NCI-H1092 treated with DMSO at 0.1 percent for 48 hours (cell line): ENCODE measurements at places on chromosomes 3 and 15.

- DNase-seq = no peak
Measured at GRCh38 chr15:62296756-62297507, 131.8 kb upstream of the C2CD4B start.

GRCh38 chr3:50620820-50621219 lies 3.9 kb downstream of the MAPKAPK3 start:
- no peak for DNase-seq

GRCh38 chr3:52645549-52645948 lies 40.2 kb downstream of the PBRM1 start:
- DNase-seq = no peak

DNA sequence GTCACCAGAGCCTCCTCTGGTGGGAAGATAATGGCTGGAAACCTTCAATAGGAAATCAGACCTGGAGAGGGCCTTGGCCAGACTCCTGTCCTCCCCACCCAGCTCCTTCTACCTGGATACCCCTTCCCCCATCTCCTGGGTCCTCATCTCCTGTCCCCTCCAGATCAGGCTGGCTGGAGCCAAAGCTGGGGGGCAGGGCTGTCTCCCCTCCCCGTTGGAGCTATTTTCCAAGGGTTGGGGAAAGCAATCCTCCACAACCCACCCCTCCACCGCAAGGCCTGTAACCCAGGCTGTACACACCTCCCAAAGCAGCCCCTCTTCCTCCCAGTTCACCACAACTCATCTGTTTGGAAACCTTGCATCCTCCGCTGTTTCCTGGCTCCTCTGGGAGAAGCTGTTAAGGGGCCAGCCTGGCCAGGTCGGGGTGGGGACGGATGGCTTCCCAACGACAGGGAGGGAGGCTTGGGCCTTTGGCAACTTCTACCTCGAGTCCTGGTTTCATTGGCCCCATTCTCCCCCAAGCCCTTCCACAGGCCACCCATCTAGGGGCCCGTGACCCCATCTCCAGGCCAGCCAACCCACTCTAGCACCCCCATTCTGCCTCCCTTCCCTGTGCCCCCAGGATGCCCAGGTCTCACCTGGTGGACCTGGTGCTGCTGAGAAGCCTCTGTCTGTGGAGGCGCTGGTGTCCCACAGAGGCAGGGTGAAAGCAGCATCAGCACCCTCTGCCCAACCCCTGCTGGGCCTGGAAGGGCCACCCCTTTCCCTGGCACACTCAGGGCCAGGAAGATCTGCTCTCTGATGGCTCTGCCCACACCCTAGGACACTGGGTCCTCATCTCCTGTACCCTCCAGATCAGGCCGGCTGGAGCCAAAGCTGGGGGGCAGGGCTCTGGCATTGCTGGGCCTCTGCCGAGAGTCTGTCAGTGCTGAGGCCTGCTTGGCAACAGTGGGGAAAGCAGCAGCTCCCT lies 22.1 kb upstream of the GOLGA6C start:
- no peak for DNase-seq

DNA sequence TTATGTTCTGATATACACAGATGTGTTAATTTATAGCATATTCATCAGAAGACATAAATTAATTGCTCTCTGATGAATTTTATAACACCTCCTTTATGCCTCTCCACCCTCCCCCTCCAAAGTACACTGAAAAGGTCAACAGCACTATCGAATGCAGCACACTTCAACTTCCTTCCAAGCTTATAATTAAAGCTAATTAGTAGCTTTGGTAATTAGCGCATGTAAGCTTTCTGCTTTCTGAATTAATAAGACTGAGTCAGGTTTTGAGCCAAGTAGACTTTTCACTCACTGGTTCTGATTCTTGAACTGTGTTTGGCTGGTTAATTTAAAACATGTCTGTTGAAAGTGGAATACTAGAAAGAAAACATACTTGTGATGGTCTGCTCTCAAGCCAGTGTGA lies 760.8 kb upstream of the CFAP20DC start:
- DNase-seq = peak; percentile 14

- DNase-seq = no peak
Measured at GRCh38 chr3:129514563-129514962, 13.9 kb upstream of the RHO start.

DNA sequence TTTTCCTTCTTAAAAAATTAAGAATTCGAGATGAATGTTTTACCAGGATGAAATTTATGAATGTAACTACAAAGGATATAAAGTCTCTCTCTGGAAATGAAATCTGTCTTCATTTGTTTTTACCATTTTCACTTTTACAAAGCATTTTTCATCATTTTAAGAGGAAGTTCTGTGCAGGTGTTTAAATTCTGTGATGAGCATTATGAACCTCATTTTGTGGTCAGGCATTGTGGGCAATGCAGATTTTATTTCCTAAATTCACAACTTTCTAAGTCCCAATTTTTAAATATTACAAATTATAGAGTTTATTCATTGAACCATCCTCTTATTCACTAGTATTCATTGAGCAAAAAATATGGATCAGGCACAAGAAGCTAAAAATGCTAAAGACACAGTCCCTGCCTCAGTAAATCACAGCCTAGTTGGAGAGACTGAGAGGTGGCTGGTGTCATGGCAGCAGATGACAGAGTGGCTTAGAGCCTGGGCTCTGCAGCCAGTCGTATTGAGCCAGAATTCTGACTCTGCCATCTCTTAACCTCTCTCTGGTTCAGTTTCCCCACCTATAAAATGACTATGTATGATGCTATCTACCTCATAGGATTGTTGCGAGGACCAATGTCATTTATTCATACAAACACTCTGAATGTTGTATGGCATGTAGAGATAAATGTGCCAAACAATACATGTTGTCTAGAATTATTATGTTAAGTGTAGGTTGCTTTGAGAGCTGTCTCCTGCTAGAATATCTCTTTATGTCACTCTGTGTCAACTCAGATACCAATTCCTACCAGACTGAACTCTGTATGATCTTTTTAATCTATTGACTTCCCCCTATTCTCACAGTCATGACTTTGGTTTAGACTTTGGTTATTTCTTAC lies 7.5 kb upstream of the TGFBR2 start:
- DNase-seq = no peak

- no peak for DNase-seq
Measured at GRCh38 chr3:188037965-188038581, 115.9 kb upstream of the LPP start.

GRCh38 chr3:69194431-69195165 lies 72.2 kb upstream of the LMOD3 start:
- DNase-seq = no peak

DNA sequence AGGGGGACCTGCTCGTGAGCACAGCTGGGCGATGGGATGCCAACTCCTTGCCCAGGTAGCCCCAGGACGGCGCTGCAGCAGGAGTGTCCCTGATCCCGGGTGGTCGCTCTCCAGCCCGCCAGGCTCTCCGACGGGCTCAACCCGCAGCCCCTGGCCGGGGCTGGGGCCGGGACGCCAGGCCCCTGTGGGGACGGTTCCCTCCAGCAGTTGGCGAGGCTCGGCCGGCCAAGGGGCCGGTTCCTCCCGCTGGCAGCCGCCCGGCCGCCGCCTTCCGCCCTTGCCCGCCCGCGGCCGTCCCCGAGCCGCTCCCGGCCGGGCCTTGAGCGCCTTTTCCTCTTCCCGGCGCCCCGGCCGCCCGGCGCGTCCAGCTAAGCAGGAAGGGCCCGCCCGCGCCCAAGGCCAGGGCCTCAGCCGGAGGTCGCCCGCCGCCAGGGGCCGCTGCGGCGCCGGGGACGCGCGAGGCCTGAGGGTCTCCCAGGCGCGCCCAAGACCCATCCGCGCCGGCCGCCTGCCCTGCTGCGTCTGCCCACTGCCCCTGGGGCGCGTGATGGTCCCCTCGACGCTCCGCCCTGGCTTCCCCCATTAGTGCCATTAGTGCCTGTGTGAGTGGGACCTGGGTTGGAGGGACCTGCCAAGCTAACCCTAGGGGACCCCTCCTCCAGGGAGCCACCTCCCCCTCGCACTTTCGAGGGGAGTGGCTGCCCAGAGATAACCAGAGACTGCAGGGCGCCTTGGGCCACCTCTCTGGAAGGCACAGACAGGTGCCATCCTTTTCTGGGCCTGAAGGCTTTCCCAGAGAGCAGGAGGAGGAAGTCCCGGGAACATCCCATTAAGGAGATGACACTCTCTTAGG lies 106.4 kb downstream of the FBLN2 start:
- peak; percentile 22 for DNase-seq

DNA sequence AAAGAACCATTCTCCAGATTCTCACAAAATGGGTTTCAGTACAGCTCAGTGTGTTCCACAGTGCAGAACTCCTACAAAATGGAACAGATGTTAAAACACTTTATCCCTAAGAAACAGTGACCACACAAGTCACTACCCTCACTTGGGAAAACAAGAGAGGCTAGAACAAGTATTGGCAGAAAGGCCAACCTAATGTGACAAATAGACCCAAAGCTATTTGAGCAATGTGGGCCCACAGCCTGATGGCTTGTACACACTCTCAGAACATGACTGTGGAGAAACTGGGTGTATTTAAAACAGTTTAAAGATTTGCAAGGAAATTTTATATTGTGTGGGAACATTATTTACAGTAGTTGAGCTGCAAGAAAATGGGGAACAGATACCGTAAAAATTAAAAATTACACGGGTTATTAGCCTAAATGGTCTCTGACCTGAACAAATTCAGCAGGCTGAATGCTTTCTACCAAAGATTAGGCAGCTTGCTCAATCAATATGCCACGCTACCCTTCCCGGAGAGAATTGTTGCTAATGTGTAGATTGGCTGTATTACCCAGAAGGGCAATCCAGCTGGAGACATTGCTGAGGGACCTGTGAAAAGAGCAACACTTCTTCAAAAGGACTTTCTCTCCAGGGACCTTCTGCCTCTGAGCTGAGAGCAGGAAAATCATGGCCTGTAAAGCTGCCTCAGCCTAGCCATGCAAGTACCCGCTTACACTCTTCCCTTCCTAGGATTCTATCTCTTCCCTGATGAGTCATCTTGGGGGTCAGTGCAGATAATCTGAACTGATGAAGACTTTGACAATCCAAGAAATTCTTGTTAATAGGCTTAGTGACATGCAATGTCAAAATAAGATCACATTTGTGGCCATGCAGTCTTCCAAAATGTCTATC lies 97.1 kb downstream of the STRIT1 start:
- DNase-seq = no peak

DNA sequence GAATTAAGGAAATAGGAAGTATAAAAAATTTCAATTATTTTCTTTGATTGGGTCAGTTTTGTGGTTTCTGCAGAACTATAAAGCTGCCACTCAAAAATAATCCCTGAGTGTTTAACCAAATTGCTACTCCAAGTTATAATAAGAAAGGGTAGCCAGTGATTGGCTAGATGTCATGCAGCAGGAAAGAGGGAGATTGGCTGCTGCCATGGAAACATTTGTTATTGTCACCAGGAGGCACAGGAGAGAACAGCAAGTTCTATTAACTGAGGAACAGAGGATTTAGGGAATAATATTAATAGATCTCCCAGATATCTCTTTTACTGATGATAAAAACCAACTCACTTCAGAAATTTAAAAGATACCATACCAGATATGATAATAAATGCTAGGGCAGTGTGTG lies 42.6 kb downstream of the CLDN1 start:
- DNase-seq = no peak

GRCh38 chr3:117743993-117744392 lies 1034.4 kb downstream of the TUSC7 start:
- no peak for DNase-seq

- DNase-seq = no peak
Measured at GRCh38 chr3:167611718-167612117, 42.0 kb downstream of the WDR49 start.

DNA sequence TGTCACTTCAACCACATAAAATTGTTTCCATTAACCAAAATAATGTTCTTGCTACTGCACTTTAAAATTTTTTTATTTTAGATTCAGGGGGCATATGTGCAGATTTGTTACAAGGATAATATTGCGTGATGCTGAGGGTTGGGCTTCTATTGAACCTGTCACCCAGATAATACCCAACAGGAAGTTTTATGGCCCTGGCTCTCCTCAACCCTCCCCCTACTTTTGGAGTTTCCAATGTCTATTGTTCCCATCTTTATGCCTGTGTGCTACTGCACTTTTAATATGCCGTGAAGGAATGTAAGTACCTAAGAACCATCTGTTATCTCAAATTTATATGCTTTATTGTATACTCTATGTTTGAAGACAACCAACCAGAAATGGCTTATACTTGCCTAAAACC lies 42.0 kb upstream of the IMPG2 start:
- no peak for DNase-seq

GRCh38 chr3:144511346-144511745 lies 539.7 kb downstream of the DIPK2A start:
- DNase-seq = no peak

- no peak for DNase-seq
Measured at GRCh38 chr15:53758412-53758811, 1.1 kb downstream of the WDR72 start.

DNA sequence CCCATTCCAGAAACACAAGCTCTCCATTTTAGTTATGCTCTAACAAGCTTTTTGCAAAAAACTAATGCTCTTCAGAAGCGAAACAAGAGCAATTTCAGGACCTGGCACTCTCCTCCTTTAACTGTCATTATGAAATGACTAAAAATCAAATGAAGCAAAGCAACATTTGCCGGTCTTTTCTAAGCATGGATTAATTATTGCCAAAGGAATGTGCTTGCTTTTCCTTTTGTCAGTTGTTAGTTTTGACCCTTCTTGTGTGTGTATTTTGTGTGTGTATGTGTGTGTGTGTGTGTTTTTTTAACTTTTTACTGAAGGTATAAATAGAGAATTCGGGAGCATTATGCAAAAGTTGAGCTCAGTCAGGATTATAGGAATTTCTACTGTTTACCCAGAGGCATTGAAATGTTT lies 509.1 kb downstream of the TUSC7 start:
- no peak for DNase-seq

DNA sequence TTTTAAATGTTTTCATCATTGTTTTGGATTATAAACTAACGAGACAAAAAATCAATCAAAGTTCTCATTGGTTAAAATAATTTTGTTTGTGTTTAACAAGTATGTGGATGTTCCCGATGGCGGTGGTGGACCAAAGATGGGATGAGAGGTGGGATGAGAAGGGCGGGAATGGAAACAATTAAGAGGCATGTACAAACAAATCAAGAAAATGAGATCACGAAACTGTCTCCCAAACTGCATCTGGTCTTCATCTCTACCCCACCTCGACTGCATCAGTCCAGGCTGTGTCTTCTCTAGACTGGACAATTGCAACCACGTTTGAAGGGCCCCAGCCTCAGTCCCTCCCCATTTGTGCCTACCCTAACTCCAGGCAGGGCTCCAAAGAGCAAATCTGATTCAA lies 56.1 kb downstream of the SLC12A8 start:
- peak; percentile 47 for DNase-seq
